ENCODE measurements at places on chromosomes 11 and 22. TPM values are rescaled to one million over a fixed set of nuclear protein-coding genes. Genes with fewer than 3 reads are reported as not detected.

LMO1 gene
- not detected for total RNA-seq

MB gene
- 3.4 TPM for total RNA-seq

GLYAT gene
- total RNA-seq = not detected

CHRM4 gene
- not detected for total RNA-seq

SNX19 gene
- total RNA-seq = 105 TPM

DEFB131B gene
- not detected for total RNA-seq

GRCh38 chr11:64285885-64286800 lies 495 bp downstream of the GPR137 start:
- no peak for DNase-seq

- DNase-seq = no peak
Measured at GRCh38 chr11:47863898-47864430, 15.8 kb upstream of the NUP160 start.

DNA sequence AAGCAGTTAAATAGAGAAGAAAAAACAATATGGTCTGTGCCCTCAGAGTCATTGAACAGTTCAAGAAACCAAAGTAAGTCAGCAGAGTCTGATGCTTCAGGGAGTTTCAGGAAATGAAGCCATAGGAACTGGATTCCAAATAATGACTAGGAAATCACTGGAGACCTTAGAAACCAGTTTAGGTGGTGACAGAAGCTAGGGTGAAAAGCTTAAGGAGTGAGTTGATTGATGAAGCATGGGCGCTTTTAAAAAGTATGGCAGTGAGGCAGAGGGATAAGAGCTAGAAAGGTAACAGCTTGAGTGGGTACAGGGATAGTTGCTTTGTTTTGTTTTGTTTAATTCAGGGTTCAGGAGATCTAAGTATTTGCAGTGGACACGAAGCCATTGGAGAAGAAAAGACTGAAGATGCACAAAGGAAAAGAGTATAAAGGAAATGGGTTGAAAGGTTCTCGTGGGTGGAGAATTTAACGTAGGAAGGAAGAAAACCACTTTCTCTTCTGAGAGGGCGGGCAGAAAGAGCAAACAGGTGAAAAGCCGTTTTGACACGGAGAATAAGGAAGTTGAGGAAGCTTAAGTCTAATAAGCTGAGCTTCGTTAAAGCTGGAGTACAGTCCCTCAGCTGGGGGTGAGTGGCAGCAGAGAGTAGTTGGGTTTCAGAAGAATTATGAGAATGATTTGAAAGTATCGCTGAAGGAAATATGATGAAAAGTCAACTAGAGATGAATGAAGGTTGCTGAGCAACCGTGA lies 14.8 kb downstream of the SGSM3 start:
- DNase-seq = no peak

DNA sequence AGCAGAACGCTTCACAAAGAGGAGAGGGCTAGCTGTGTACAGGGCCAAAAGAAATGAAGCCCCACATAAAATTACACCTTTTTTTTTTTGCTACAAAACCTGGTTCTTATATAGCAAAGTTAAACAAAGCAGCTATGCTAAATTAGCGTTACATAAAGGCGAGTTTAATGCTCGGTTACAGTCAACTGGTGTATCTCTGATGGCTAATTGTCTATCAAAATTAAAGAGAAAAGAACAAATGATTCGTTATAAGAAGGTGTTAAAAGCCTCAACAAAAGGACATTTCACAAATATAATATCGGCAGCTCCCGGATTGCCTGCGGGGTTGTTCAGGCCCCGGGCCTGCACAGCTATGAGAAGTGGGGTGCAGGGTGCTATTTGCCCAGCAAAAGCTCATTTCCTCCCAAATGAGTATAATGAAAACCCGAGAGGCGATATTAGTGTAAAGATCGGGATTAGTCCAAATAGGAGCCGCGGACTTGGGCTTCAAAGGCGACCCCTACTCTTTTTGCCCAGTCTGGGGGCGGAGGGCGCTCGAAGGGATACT lies 13.3 kb upstream of the PAX6 start:
- DNase-seq = no peak

DNA sequence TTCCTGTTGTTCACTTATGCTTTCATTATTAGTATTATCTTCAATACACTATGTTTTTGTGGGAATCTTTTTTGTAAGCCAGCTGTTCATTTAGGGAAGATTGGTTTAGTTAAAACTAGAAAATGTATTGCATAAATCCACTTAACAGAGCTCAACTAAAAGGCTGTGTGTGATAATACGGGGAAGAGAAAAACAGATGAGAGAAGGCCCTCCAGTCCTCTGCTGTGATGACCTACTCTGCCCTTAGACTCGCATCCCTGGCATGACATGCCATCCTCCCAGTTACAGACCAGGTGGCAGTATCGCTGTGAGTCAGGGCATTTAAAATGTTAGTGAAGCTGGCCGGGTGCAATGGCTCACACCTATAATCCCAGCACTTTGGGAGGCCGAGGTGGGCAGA lies 173.4 kb upstream of the TTC12 start:
- no peak for DNase-seq

DNA sequence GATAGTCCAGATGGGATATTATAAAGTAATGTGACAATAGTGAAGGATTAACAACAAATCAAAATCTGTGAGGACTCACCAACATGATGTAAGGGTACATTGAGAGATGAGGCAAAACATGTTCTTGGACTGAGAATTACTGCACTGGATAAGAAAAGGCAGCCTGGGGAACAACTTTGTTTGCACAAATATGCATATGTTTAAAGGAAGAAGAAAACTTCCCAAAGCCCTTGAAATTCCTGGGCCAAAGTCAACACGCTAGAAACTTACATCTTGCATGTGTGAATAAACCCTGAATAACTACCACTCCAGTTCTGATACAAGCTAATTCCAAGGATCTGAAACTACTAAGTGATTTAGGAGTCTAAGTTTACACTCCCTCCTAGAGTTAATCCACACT lies 1.1 kb downstream of the OR52A5 start:
- DNase-seq = no peak

GRCh38 chr22:37419969-37420685 lies 7.2 kb downstream of the ELFN2 start:
- DNase-seq = no peak

DNA sequence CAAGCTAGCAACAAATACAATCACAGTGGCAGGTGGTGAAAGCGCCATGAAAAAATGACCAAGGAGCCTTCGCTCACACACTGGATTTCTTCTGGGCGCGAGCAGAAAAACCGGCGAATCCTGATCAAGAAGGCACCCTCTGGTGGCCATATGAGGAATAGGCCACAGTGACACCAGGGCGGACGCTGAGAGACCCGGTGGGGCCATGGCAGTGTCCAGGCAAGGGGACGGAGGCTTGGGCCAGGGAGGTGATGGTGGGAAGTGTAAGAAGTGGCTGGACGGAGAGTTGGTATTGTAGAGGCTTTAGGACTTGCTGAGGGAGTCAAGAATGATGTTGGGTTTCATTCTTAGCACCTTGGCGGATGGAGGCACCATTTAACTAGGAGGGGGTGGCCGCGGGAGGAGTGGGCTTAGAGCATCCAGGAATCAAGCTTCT lies 16.9 kb upstream of the RAC2 start:
- no peak for DNase-seq

DNA sequence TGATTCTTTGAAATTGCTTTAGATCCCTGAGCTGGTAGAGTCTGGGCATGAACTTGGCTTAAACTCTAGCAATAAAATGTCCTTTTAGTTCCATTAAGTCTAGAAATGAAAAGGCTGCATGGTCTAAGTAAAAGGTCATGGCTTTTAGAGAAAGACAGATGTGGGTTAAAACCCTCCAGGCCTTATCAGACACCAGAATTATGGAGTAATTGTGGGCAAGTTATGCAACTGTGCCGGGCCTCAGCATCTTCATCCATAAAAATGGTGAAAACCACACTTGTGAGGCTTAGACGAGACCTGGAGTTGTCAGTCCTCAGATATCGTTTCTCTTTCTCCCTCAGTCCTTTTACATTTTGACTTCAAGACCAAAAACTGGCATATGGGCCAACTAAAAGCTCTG lies 597.9 kb upstream of the KIRREL3 start:
- no peak for DNase-seq

- no peak for DNase-seq
Measured at GRCh38 chr22:33325232-33326004, 267.2 kb upstream of the SYN3 start.

DNA sequence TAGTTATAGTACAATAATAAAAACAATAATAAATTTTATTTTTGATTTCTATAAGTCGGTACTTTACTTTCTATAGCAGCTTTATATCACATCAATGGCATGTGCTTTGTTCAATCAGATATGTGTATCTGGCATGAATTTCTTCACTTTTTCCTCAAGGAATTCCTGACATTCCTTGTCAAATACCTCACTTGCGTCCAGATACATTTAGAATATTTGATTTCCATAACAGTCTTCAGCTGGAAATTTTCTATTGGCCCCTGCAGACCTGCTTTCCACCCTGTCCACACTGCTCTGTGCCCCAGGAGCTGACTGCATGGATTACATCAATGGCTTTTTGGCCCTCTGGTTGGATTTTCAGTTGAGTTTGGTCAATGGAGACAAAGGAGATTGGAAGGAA lies 93.2 kb downstream of the FAR1 start:
- no peak for DNase-seq

DNA sequence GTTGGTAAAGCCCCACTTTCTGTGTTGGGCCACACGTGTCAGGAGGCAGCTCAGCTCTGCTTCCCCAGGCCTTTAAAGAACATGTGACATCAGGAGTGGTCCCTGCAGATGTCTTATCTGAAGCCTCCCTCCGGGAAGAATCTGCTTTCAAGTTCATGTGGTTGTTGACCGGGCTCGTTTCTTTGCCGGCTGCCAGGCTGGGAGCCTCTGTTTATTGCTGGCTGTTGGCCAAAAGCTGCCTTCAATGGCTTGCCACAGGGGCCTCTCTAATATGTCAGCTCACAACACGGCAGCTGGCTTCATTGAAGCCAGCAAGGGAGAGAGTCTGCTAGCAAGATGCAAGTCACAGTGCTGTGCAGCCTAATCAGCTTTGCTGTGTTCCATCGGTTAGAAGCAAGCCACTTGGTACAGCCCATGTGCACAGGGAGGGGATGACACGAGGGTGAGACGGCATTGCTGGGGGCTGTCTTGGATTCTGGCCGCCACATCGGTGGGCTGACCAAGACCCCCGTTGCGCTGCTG lies 14.6 kb downstream of the MRGPRF start:
- peak; percentile 63 for DNase-seq

DNA sequence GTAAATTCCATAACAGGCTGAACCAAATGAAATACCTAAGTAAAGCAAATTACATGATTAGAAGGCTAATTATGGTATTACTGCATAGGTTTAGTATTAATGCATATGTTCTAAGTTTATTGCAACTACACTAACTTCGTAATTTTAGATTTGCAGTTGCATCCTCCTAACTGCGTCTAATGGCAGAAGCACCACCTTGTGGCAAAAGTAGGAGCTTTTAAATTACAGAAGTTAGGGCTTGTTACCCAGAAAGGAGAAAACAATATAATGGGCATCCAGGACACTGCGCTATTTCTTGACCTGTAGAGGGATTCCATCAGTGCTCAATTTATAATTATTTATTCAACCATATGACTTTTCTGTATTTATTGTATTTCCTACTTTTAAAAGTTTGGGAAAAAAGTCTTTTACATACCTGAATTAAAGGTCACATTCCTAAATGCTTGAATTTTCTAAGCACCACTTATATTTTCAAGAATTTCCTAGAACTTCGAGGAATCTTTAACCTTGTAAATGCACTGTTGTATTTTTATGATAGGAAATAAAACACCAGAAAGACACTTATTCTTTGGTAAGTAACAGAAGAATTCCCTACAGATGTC lies 16.3 kb upstream of the GPR83 start:
- DNase-seq = no peak

- no peak for DNase-seq
Measured at GRCh38 chr11:114984611-114985163, 306.4 kb downstream of the NXPE2 start.

GRCh38 chr11:90438069-90438468 lies 215.2 kb upstream of the CHORDC1 start:
- no peak for DNase-seq
